Effector memory CD8-positive, alpha-beta T cell (primary cell): ENCODE measurements at places on chromosomes 2 and 18.
A peak's percentile ranks its signal among the peaks of the same experiment; 100 is the strongest.

GRCh38 chr2:85259101-85259590 lies 68.6 kb downstream of the TGOLN2 start:
- H3K4me1 ChIP-seq, result no peaks in the 10 kb centered on the region
- H3K27ac ChIP-seq, result no peak overlapping the region
- no peaks in the 10 kb centered on the region for H3K27me3 ChIP-seq
- H3K36me3 ChIP-seq, result no peaks in the 10 kb centered on the region
- H3K4me3 ChIP-seq, result no peak overlapping the region

DNA sequence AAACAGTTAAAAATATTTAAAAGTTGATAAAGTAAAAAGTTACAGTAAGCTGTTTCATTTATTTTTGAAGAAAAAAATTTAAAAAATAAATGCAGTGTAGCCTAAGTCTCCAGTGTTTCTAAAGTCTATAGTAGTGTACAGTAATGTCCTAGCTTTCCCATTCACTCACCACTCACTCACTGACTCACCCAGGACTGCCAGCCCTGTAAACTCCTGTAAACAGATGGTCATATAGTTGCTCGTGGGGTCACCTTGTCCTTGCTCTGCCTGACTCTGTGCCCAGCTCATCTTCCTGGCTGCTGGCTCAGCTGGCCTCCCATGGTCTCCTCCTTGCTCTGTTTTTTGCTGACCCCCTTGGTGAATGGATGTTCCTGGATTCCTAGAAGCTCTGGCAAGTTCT lies 180.3 kb downstream of the VAPA start:
- no peak overlapping the region for H3K27ac ChIP-seq
- no peaks in the 10 kb centered on the region for H3K36me3 ChIP-seq
- DNase-seq, result no peak
- H3K27me3 ChIP-seq, result peaks cover 16% of the 10 kb centered on the region

- no peak overlapping the region for H3K4me3 ChIP-seq
- DNase-seq, result no peak
- peaks cover 5% of the 10 kb centered on the region for H3K36me3 ChIP-seq
- peaks cover 4% of the 10 kb centered on the region for H3K4me1 ChIP-seq
Measured at GRCh38 chr2:27171351-27171848, 22.6 kb downstream of the TCF23 start.

DNA sequence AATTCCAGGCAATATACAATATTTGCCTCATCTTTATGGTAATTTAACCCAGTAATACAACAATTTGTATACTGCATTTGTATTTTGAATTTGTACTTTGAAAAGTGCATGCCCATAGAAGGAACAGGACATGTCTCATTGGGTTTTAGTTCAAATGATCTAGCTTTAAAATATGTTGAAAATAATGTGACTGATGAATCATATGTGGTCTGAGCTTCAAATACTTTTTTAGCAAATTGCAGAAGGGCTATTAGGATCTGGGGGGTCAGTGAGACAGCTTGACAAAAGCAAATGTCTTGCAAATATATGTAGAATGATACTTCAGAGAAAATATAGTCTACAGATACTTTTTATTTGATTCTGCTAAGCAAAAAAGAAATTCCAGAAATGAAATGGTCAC lies 248.9 kb downstream of the DCC start:
- H3K27me3 ChIP-seq, result no peaks in the 10 kb centered on the region
- no peaks in the 10 kb centered on the region for H3K4me1 ChIP-seq
- no peak for DNase-seq
- H3K27ac ChIP-seq, result no peak overlapping the region
- H3K4me3 ChIP-seq, result no peak overlapping the region

GRCh38 chr2:207072571-207072970 lies 93.2 kb downstream of the KLF7 start:
- no peak for DNase-seq
- H3K36me3 ChIP-seq, result no peaks in the 10 kb centered on the region
- peaks cover 63% of the 10 kb centered on the region for H3K27me3 ChIP-seq
- no peak overlapping the region for H3K27ac ChIP-seq

GRCh38 chr2:190655570-190655969 lies 6.7 kb downstream of the NAB1 start:
- H3K27me3 ChIP-seq, result no peaks in the 10 kb centered on the region
- no peak for DNase-seq
- H3K27ac ChIP-seq, result no peak overlapping the region

DNA sequence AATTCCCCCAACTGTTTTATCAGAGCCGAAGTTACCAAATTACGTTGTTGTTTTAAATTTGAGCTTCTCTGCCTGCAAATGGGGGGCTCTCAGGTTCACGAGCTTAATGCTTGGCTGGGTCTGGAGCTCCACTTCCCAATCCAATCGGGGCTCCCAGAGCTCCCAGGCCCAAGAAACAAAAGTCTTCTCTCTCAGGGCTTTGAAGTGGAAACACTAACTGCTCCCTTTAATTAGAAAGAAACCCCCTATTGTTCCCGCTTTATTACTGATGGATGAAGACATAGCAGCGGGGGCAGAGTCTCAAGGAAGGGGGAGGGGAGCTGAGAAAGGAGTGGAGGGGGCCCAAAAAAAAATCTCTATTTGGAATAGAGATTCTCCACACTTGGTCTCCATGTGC lies 15.6 kb upstream of the PKDCC start:
- peak overlapping the region; percentile 15 for H3K4me3 ChIP-seq
- H3K27ac ChIP-seq, result no peak overlapping the region
- peaks cover 3% of the 10 kb centered on the region for H3K4me1 ChIP-seq
- DNase-seq, result no peak
- H3K36me3 ChIP-seq, result no peaks in the 10 kb centered on the region

- no peak overlapping the region for H3K4me3 ChIP-seq
- no peak for DNase-seq
- H3K36me3 ChIP-seq, result peaks cover 20% of the 10 kb centered on the region
- peaks cover 8% of the 10 kb centered on the region for H3K4me1 ChIP-seq
Measured at GRCh38 chr18:12325726-12326245, 17.7 kb downstream of the TUBB6 start.

DNA sequence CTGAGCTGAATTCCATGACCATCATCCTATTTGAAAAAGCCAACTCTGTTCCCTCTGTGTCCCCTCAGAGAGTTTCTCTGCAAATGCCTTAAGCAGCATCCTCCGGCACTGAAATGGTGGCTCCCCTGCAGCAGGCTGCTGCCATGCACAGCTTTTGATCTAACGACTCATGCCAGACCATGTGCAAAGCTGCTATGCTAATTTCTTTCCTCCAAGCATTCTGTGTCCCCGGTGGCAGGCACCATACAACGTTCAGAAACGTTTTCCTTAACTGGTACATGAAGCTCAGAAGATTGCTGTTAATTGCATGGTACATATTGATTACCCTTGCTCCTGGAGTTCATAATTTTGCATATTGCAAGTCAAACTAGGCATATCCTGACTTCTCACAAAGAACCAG lies 336.8 kb downstream of the RBM43 start:
- no peak overlapping the region for H3K4me3 ChIP-seq
- H3K4me1 ChIP-seq, result no peaks in the 10 kb centered on the region
- H3K27ac ChIP-seq, result no peak overlapping the region
- no peaks in the 10 kb centered on the region for H3K36me3 ChIP-seq
- H3K27me3 ChIP-seq, result peaks cover 6% of the 10 kb centered on the region

- H3K4me1 ChIP-seq, result peaks cover 32% of the 10 kb centered on the region
- H3K4me3 ChIP-seq, result no peak overlapping the region
- H3K36me3 ChIP-seq, result no peaks in the 10 kb centered on the region
- H3K27me3 ChIP-seq, result no peaks in the 10 kb centered on the region
- no peak overlapping the region for H3K27ac ChIP-seq
Measured at GRCh38 chr2:136215908-136216472, 98.0 kb upstream of the CXCR4 start.

DNA sequence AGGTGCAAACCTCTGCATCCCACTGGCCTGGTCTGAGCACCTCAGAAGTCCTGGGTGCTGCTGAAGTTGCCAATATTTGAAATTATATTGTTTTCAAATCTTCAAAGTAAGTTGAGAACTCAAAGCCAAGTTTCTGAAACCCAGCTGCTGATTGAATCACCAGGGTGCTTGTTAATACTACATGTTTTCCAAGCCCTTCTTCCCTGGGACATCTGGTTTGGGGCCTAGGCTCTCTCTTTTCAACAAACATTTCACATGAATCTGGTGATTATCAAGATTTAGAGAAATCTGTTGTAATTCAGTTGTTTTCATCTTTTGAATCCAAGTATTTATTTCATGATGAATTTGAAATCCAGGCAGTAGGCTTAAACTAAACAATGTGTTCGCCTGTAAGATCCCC lies 24.4 kb downstream of the MLPH start:
- no peak overlapping the region for H3K4me3 ChIP-seq
- no peak overlapping the region for H3K27ac ChIP-seq
- H3K27me3 ChIP-seq, result peaks cover 41% of the 10 kb centered on the region
- no peaks in the 10 kb centered on the region for H3K36me3 ChIP-seq
- no peaks in the 10 kb centered on the region for H3K4me1 ChIP-seq

GRCh38 chr18:55585065-55585919 lies 2.7 kb downstream of the TCF4 start:
- H3K4me3 ChIP-seq, result no peak overlapping the region
- H3K27me3 ChIP-seq, result peaks cover 36% of the 10 kb centered on the region
- peaks cover 3% of the 10 kb centered on the region for H3K36me3 ChIP-seq
- DNase-seq, result no peak
- no peak overlapping the region for H3K27ac ChIP-seq

DNA sequence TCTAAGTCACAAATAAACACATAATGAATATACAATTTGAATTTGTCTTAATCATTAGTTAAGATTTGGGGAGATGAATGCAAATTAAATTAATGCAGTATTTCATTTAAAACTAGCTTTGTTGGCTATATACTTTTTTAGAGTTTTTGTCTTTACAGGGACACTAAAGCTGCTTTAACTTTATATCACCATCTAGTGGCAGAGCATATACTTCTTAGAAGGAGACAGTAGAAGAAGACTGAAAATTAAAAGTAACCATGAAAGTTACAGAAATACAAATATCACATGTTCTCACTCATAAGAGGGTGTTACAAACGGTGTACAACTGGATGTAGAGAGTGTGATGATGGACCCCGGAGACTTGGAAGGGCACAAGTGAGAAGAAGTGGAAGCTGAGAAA lies 268.3 kb upstream of the NETO1 start:
- no peak for DNase-seq
- H3K36me3 ChIP-seq, result no peaks in the 10 kb centered on the region
- no peak overlapping the region for H3K4me3 ChIP-seq
- no peak overlapping the region for H3K27ac ChIP-seq
- H3K4me1 ChIP-seq, result no peaks in the 10 kb centered on the region

- peaks cover 7% of the 10 kb centered on the region for H3K36me3 ChIP-seq
- H3K4me1 ChIP-seq, result no peaks in the 10 kb centered on the region
- no peak overlapping the region for H3K4me3 ChIP-seq
- no peaks in the 10 kb centered on the region for H3K27me3 ChIP-seq
Measured at GRCh38 chr18:669077-669476, 11.6 kb downstream of the TYMS start.

DNA sequence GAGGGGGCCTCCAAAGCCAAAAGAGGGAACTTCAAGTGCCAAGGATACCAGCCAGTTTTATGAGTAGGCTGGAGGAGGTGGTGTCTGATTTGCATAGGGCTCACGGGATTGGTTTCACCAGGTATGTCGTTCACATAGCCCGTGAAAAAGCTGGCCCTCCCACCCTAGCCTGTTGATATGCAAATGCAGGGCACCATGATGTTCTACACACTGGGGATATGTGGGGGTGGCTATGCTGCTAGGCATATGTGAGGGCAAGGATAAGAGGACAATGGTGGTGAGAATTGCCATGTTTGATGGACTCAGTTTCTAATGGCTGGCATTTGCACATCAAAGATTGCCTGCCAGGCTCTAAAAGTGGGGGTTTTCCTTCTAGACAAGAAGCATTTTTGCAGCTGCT lies 378.6 kb downstream of the DPP10 start:
- no peaks in the 10 kb centered on the region for H3K27me3 ChIP-seq
- H3K27ac ChIP-seq, result no peak overlapping the region
- no peak overlapping the region for H3K4me3 ChIP-seq
- DNase-seq, result no peak
- H3K36me3 ChIP-seq, result no peaks in the 10 kb centered on the region
- H3K4me1 ChIP-seq, result no peaks in the 10 kb centered on the region
